ENCODE measurements at places on chromosomes 2 and 18.

GRCh38 chr18:49548229-49548636 lies 13.6 kb upstream of the LIPG start:
- DNase-seq, result no peak

GRCh38 chr2:241354668-241355658 lies 1.1 kb upstream of the FARP2 start:
- DNase-seq, result peak; percentile 27

GRCh38 chr2:112150447-112150846 lies 12.3 kb downstream of the FBLN7 start:
- DNase-seq, result no peak

- DNase-seq, result no peak
These were observed 35.2 kb downstream of the FOSL2 start for GRCh38 chr2:28427741-28428415.

DNA sequence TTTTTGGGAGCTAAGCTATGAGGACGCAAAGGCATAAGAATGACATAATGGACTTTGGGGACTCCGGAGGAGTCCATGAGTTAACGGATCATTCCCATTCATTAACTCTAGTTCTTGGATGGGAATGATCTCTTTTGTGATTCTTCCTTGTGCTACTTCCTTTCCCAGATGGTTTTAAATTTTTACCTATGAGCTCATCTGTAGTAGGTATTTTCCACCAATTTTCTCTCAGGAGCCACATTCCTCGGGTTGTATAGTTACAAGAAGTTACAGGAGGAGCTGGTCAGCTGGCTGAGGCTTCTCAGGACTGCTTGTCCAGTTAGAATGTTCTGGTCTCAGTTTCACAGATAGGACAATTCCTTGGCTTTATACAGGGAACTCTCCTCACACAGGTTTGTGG lies 42.9 kb upstream of the LPIN2 start:
- DNase-seq, result no peak

DNA sequence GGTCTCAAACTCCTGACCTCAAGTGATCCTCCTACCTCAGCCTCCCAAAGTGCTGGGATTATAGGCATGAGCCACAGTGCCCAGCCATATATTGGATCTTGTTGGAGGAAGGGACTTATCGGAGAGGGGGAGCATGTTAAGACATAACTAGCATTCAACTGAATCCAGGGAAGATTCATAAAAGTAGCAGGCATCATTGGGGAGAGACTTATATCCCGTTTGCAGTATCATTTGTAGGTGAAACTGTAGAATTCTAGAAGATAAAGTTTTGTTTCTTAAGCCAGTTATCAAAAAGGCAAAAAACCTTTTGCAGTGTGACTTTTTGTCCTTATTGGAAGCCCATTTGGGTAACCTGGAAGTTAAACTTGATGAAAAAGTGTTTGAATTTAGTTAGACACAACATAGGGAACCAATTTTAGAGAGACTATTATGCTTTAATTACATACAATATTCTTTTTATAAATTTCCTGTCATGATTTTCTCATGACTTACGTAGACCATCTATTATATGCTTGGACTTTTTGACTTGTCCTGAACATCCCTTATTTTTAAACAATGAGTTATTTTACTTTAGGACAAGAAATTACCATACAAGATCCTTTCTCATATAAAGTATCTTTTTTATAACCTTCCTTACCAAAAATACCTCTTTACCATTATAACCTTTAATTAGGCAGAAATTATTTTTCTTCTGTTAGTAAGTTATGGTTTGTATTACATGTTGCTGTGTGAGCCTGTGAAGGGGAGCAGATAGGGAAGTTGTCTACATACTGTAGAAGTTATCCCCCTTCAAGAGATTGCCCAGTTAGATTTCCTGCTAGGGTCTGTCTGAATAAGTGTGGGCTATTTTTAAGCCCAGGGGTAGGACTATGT lies 20.3 kb downstream of the RAB3GAP1 start:
- DNase-seq, result no peak

DNA sequence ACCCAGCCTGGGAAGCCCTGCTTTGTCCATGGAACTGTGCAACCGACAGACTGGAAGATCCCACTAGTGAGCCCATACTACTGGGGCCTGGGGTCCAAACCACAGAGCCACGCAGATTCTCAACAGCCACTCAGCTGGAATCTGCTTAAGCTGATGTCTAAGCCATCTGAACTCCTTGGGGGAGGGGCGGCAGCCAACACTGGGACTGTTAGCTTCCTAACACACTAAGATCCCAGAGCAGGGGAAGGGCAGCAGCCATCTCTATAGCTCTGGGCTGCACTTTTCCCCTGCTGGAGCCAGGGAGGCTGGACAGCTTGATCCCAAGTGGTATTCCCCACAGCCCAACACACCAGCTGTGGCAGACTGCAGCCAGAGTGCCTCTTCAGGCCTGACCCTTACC lies 118.3 kb downstream of the RPRM start:
- DNase-seq, result no peak

Measured in activated CD8-positive, alpha-beta memory T cell treated with anti-CD3 and anti-CD28 coated beads for 48 hours (primary cell).